ENCODE measurements at places on chromosomes 4 and X.

- DNase-seq = no peak
Observed at GRCh38 chr4:69591364-69591763, 48.1 kb downstream of the UGT2A2 start.

- no peak for DNase-seq
Observed at GRCh38 chr4:23902222-23902804, 12.5 kb upstream of the PPARGC1A start.

GRCh38 chrX:22603060-22603459 is 330.3 kb downstream of the CBLL2 start:
- DNase-seq = no peak

DNA sequence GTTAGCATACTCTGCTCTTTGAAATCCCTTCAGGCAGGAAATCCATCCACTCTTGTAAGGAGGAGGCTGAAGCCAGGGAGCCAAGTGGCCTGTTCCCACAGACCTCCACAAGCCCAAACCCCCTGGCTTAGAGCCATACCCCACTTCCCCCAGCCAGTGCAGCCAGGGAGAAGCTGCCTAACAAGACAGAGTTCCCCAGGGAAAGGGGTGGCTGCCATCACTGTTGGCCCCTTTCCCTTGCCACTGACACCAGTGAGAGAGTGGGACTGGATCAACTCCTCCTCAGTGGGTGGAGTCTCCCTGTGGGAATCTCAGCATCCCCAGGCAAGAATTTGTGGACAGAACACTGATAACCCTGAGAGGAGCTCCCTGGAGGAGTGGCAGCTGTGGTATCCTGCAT is 389.4 kb downstream of the PABPC4L start:
- no peak for DNase-seq

GRCh38 chrX:48490661-48491060 is 14.7 kb downstream of the FTSJ1 start:
- no peak for DNase-seq

Measured in stimulated activated CD8-positive, alpha-beta memory T cell treated with anti-CD3 and anti-CD28 coated beads, Interleukin-15, amount 100 ng/mL, for 4 hours (primary cell).